Esophagus mucosa (tissue), 1 donor: ENCODE measurements at places on chromosomes 5 and 9.
A peak's percentile ranks its signal among the peaks of the same experiment; 100 is the strongest.

DNA sequence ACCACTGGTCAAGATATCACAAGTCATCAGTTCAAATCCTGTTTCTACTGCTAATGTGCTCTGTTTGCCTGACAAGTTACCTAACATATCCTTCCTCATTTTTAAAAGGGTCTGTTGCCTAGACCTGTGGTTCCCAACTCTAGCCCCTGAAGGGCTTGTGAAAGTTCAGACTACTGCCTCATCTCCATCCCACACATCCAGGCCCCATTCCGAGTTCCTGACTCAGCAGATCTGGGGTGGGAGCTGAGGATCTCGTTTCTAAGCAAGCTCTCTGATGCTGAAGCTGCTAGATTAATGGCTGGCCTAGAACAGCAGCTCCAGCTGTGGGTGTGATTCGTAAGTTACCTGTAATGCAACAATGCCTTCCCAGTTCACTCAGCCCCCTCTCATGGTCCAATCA is 32.5 kb downstream of the S1PR3 start:
- no peak for ATAC-seq

- no peak for ATAC-seq
Measured at GRCh38 chr5:360257-361027, 38.9 kb downstream of the AHRR start.

GRCh38 chr5:76901522-76901921 is 51.3 kb upstream of the CRHBP start:
- no peak for ATAC-seq

DNA sequence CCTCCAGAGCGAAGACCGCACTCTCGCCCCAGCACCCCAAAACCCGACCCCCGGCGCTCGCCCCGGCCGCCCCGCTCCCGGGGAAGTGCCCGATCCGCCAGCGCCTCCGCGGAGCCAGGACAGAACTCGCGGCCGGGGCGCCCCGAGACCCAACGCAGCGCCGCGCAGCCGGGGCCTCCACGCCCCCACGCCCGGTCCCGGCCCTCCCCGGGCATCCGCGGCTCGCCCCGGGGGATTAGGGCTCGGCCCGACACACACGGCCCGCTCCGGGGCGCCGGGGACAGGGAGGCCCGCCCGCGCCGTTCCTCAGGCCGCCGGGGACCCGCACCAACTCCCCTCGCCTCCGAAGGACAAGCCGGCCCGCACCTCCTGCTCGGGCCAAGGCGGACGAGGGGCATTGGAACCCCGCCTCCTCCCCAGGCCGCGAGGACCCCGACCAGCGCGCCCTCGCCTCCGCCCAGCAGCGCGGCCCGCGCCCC is 544 bp downstream of the FNBP1 start:
- ATAC-seq = peak; percentile 62

GRCh38 chr5:83914662-83915418 is 194.2 kb upstream of the HAPLN1 start:
- no peak for ATAC-seq

GRCh38 chr9:137114220-137114612 is 317 bp downstream of the DPP7 start:
- ATAC-seq = no peak

DNA sequence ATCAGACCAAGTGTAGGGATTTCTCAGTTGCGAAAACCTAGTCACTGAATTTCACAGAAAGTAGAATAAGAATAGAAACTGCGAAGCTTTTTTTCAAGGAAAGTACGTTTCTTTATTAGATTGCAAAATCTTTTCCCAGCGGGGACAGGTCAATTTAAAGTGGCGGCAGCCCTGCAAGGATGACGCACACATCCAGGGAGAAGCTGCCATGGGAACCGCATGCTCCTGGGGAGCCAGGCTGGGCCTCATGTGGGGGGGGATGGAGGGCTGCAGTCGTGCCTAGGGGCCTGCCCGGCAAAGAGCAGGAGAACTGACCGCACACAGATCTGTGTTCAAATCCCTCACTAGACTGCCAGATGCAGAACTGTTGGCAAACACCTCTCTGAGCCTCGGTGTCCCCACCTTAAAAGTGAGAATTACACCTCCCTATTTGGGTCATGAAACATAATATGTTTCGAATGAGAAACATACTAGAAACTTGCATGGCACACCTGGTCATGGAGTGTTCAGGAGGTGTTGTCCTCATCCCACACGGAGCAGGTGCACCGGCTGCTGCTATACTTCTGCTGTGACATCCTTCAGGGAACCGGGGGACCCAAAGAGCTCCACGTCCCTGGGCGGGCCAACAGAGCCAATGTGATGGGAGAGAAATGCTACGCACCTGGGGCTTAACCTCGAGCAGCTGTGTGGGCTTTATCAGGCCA is 127.8 kb upstream of the PHYKPL start:
- no peak for ATAC-seq

DNA sequence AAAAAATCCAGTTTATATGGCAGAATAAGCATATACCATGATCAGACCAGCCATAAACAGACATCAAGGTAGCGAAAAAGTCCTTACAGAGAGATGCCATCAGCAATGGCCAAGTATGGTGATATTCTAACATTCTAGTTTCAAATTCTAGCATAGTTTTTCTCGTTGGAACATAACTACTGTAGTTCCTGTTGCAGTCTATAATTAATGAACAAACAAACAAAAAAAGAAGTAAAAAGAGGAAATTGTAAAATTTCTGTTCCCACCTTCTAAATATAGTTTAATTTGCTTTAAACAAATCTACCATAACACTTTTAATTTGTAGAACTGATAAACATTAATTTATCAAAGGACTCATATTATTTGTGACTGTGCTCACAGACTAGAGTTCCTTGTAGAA is 9.9 kb upstream of the CD180 start:
- no peak for ATAC-seq

GRCh38 chr5:97044052-97044451 is 98.4 kb downstream of the LIX1 start:
- peak; percentile 60 for ATAC-seq
